Renal cortex interstitium (tissue), 15 donors: ENCODE measurements at places on chromosomes 16 and 17. TPM values are rescaled to one million over a fixed set of nuclear protein-coding genes. Genes with fewer than 3 reads are reported as not detected.

DNA sequence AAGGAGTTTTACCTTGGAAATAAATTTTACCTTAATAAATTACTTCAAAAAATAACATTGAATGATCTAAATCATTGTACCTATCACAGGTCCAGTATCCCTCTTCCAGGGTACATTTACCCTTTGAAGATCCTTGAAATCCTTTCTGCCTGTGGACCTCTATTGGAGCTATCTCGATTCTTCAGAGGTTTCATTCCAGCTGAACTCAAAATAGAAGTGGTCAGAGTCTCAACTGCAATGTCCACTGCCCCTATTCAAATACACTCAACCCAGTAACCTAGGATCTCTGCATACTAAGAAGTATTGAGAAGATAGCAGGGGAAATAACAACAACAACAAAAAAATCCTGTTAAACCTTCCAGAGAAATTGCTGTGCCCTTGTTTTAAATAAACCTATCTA lies 9.3 kb downstream of the ABCA5 start:
- no peak for DNase-seq

The KRT40 gene
- polyA plus RNA-seq = not detected

The EFNB3 gene
- 19.9 TPM for polyA plus RNA-seq

The NTN1 gene
- polyA plus RNA-seq = 3.3 TPM

The FBXL16 gene
- polyA plus RNA-seq = 0.92 TPM

The SNX20 gene
- 0.85 TPM for polyA plus RNA-seq
